ENCODE measurements at places on chromosomes 16 and 17. TPM values are rescaled to one million over a fixed set of nuclear protein-coding genes. Genes with fewer than 3 reads are reported as not detected.

SLC12A4 gene
- total RNA-seq, result 19.9 TPM

KRT28 gene
- total RNA-seq, result not detected

GRCh38 chr16:85252461-85252860, 140.2 kb upstream of the CIBAR2 start:
- no peak for DNase-seq

DNA sequence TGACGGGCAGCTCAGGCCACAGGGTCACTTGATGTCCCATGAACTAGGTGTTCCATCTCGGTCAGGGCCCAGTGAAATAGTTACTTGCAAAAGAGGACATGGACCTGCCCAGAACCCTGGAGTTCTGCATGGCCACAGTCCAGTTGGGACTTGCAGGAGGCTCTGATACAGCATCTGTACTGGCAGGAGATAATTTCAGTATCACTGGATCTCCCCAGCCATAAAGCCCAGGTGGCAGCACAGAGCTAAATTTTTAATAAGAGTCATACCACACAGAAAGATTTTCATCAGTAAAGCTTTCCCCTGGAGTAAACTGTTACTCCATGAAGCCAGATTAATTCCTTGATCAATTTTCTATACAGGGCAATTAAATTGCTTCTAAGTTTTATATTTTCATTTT, 18.0 kb upstream of the SLC16A5 start:
- DNase-seq, result no peak

DNA sequence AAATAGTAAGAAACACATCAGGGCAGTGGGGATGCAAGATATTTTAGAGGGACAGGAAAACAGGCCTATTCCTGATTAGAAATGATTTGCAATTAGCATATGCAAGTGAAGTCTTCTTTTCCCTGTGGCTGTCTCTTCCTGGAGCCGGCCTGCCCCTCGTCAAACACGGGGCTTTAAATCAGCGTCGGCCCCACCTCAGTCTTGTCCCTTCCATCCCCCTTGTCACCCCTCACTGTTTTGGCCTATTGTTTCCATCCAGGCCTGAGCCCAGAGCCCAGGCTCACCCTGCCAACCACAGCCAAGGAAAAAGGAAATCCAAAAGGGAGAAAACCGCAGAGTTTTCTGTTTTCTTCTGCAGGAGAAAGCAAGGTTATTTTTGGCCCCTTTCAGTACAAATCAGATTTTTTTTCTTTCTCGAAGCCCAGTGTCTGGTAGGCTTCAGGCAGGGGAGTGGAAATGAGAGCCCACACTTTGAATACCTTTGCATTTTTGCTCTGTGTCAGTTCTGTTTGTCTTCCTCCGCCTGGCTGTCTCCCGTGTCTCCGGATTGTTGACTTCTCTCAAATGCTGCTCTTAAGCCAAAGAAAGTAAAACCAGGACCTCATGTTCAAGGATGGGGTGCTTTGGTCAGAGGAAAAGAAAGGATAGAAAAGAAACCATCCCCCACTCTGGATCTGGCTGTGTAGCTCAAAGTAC, 399.9 kb upstream of the CDH11 start:
- DNase-seq, result no peak
